Memory B cell (primary cell): ENCODE measurements at places on chromosomes 6 and 20.

DNA sequence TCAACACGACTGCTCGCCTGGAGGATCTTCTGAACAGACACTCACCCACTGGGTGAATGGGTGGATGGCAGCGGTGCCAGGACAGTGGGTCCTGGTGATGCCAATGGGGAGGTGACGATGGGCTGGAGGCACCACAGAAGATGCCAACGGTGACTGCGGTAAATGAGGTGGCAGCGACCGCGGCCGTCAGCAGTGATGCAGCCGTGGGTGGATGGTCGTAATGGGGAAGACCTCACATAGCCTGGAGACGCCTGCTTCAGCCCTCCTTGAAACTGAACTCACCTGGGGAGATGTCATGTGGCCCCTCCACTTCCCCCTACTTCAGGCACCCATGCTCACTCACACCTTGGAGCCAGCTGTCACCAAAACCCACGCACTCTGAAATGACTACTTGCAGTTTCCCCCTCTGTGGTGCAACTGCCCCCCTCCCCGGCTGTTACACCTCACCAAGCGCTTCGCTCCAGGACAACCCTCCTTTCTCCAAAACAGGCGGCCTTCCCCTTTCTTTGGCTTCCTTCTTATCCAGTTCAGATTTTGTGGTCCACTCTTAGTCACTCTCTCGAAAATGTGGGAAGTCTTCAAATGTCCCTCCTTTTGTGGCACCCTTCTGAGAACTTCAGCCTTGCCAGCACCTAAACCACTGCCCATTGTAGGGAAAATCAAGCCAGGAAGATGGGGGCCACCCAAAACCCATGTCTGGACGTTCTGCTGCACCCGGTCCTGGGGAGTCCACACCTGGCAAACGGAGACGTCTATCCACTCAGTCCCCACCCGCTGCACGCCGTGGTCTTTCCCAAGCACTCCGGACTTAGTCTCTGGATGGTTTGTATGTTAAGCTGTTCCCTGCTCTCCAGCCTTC lies 10.4 kb upstream of the ABHD16B start:
- H3K27ac ChIP-seq: peak overlapping the region; percentile 4
- DNase-seq: no peak
- H3K27me3 ChIP-seq: peaks cover 20% of the 10 kb centered on the region
- H3K4me1 ChIP-seq: peaks cover 10% of the 10 kb centered on the region
- H3K4me3 ChIP-seq: no peak overlapping the region
- H3K36me3 ChIP-seq: peaks cover 2% of the 10 kb centered on the region

- no peak overlapping the region for H3K27ac ChIP-seq
- peaks cover 2% of the 10 kb centered on the region for H3K27me3 ChIP-seq
- H3K4me1 ChIP-seq: peaks cover 3% of the 10 kb centered on the region
- no peak overlapping the region for H3K4me3 ChIP-seq
- H3K36me3 ChIP-seq: no peaks in the 10 kb centered on the region
These were observed 310.7 kb downstream of the EYA4 start for GRCh38 chr6:133551847-133552341.

DNA sequence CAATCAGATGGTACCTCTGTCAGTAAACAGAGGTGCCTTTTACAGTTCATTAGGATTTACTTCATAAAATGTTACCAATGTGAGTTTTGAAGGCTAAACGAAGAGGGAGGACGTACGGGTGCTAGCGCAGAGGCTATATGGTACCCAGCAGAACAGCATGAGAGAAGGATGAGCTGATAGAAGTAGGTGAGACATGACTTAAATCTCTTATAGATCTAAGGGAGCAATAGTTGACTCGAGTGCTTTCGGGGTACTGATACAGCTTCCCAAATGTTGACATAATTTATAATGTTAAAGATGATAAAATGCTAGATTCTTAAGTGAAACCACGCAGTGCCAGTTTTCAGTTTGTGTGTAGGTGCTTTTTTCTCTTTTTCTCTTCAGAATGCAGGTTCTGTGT lies 72.6 kb downstream of the HIVEP1 start:
- H3K27ac ChIP-seq: peak overlapping the region; percentile 73
- H3K36me3 ChIP-seq: peaks cover 1% of the 10 kb centered on the region
- no peaks in the 10 kb centered on the region for H3K27me3 ChIP-seq
- no peak for DNase-seq

DNA sequence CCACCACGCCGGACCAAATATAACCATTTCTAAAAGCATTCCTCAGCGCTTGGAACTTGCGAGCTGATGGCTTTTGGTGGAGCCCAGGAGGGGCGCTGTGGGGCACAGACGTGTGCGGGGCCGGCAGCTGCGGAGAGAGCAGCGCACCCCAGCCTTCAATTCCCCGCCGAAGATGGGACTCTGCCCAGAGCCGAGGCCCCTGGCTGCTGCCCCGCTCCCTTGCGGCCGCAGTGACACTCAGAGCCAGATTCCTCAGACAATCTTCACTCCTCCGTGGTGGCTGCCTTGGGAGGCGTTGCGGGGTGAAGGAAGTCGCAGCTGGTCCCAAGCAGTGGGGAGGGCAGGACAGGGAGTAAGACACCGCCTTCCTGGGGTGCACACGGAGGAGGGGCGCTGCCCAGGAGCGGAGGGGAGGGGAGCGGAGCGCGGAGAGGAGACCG lies 87.7 kb downstream of the TMEM242 start:
- no peaks in the 10 kb centered on the region for H3K36me3 ChIP-seq
- H3K27ac ChIP-seq: peak overlapping the region; percentile 20
- no peak for DNase-seq
- peaks cover 38% of the 10 kb centered on the region for H3K27me3 ChIP-seq
- H3K4me1 ChIP-seq: peaks cover 19% of the 10 kb centered on the region
- H3K4me3 ChIP-seq: peak overlapping the region; percentile 88

DNA sequence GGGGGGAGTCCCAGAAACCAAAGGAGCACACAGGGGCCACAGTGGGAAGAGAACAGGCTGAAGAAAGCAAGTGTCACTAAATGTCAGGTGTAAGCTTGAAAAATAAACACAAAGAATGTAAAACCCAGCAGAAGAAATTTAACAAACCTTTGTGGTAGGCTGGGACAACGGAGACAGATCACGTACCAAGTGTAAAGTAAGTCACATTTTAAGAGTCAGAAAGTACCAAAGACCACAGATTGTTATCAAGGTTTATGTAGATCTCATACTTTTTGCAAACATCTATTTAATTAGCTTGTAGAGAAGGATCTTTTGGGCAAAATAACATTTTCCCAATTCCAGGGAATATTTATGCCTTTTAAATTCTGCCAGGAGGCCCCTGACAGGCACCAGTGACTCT lies 1.6 kb downstream of the CLIC5 start:
- H3K4me1 ChIP-seq: peaks cover 39% of the 10 kb centered on the region
- peak overlapping the region; percentile 95 for H3K4me3 ChIP-seq
- H3K36me3 ChIP-seq: no peaks in the 10 kb centered on the region
- no peak for DNase-seq

GRCh38 chr6:44475417-44475778 lies 87.9 kb downstream of the CDC5L start:
- H3K27ac ChIP-seq: no peak overlapping the region
- no peak overlapping the region for H3K4me3 ChIP-seq
- no peak for DNase-seq
- H3K4me1 ChIP-seq: peaks cover 2% of the 10 kb centered on the region
- H3K36me3 ChIP-seq: no peaks in the 10 kb centered on the region

DNA sequence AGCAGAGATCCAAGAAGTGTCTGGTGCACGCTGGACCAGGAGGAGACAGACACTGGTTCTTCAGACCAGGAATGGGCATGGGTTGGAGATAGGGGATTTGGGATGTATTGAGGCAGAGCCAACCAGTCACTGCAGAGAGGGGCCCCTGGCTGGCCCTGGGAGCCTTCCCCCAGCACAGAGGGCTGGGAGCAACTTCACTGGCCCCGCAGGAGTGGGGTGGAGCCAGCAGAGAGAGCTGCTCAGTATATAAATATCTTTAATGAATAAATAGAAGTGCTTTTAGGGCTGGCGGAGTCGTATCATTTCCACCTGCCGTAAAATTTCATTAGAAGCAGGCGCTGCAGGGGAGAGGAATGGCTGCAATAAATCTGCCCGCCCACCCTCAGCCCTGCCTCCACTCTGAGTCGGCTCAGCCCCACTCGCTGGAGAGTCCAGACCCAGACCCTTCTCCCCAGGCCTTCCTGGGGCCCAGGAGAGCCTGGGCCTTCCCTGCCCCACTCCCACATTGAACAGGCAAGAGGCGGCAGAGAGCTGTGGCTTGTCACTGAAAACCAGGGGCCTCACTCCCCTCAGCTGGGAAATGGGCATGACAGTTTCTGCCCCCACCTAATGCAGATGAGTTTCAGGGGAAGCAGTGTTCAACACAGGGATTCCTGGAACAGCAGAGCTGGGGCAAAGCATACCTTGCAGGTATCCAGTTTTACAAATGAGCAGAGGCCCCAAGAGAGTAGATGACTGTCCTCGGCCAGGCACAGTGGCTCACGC lies 23.9 kb upstream of the VSTM2L start:
- H3K27me3 ChIP-seq: no peaks in the 10 kb centered on the region
- peaks cover 7% of the 10 kb centered on the region for H3K36me3 ChIP-seq
- H3K4me1 ChIP-seq: no peaks in the 10 kb centered on the region
- no peak overlapping the region for H3K27ac ChIP-seq
- H3K4me3 ChIP-seq: no peak overlapping the region

DNA sequence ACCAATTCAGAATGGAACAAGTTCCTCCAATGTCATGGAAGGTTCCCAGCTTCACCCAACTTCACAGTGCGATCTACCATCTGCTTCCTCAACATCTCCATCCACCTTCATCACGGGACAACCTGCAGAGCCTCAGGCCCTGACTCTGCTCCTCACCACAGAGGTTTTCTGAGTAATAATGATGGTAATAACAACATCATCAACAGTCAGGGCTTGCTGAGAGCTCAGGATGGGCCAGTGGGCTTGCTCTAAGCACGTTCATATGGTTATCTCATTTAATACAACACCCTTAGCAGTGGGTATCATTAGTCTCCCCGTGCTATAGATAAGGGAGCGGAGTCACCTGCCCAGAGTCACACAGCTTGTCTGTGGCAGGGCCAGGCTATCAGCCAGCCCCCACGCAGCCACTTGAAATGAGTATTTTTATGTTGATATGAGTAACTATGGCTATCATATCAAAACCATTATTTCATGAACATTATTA lies 38.6 kb downstream of the PREX1 start:
- H3K27me3 ChIP-seq: no peaks in the 10 kb centered on the region
- no peak overlapping the region for H3K27ac ChIP-seq
- no peak for DNase-seq
- H3K36me3 ChIP-seq: peaks cover 6% of the 10 kb centered on the region
- peak overlapping the region; percentile 8 for H3K4me3 ChIP-seq

GRCh38 chr6:95725344-95725743 lies 148.0 kb downstream of the MANEA start:
- no peak overlapping the region for H3K27ac ChIP-seq
- no peaks in the 10 kb centered on the region for H3K27me3 ChIP-seq
- no peak overlapping the region for H3K4me3 ChIP-seq
- no peaks in the 10 kb centered on the region for H3K4me1 ChIP-seq
- DNase-seq: no peak
- H3K36me3 ChIP-seq: no peaks in the 10 kb centered on the region

- H3K27ac ChIP-seq: no peak overlapping the region
- H3K36me3 ChIP-seq: no peaks in the 10 kb centered on the region
- peaks cover 5% of the 10 kb centered on the region for H3K27me3 ChIP-seq
- DNase-seq: no peak
These were observed 2.4 kb downstream of the CTCFL start for GRCh38 chr20:57522380-57523140.

GRCh38 chr6:88641178-88641903 lies 322.1 kb downstream of the RNGTT start:
- peaks cover 17% of the 10 kb centered on the region for H3K4me1 ChIP-seq
- DNase-seq: no peak
- peak overlapping the region; percentile 56 for H3K4me3 ChIP-seq

DNA sequence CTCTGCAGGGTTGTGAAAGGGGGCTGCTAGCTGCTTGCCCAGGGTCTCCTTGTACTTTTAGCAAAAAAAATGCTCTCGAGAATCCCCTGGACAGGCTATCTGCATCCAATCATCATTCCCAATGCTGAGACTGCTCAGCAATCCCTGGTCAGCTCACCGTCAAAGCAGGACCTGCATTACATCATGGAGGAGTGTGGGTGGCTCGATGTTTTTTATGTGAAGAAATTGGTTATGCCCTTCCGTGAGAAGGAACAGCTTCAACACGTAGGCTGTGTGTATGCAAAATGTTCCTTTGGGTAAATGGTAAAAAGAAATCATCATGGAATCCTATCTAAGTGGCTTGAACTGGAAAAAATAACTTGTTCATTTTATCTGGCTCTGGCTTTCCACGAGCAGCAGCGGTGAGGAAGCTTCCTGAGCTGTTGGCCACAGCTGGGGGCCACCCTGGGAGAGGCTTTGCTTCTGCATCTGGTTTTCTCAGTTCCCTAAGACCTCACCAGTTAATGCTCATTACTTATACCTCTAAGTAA lies 111.4 kb downstream of the FYN start:
- no peaks in the 10 kb centered on the region for H3K27me3 ChIP-seq
- H3K36me3 ChIP-seq: peaks cover 14% of the 10 kb centered on the region
- H3K27ac ChIP-seq: no peak overlapping the region
- peaks cover 59% of the 10 kb centered on the region for H3K4me1 ChIP-seq
- H3K4me3 ChIP-seq: peak overlapping the region; percentile 52

DNA sequence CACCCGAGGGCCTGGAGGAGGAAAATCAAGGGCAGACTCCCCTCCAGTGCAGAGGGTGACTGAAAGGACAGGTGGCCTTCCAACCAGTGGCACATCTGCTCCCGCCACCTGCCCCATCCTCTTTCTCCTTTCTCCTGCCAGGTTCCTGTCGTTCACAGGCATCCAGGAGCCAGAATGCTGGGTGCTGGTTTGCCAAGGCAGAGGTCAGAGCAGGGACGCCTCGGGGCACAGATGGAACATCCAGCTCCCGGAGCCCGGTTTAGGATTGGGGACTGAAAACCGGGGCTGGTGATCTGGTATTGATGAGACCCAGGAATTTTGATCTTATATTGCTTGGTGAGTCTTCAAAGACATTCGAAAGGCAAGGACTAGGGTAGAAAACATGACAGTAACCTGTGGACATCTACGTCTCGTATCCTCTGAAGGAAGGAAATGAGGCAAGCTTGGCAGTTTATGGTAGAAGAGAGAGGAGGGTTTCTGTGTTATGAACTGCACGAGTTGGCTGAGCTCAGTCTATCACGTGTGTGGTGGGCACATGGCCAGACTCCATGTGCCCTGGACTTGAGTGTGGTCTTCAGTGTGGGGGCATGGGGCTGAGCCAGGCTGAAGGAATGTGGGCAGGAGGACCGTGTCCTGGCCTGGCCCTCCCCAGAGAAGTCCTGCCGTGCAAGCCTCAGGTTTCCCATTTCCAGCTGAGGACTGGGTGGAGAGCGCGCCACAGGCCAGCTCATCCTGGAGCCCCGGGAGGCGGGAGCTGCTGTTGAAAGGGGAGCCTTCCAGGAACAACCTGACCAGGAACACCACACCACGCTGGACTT lies 74.2 kb downstream of the IRF4 start:
- no peaks in the 10 kb centered on the region for H3K36me3 ChIP-seq
- peaks cover 16% of the 10 kb centered on the region for H3K4me1 ChIP-seq
- no peak overlapping the region for H3K4me3 ChIP-seq
- DNase-seq: no peak
- peak overlapping the region; percentile 43 for H3K27ac ChIP-seq

GRCh38 chr6:116012471-116012949 lies 48.2 kb downstream of the FRK start:
- no peak overlapping the region for H3K27ac ChIP-seq
- peaks cover 19% of the 10 kb centered on the region for H3K4me1 ChIP-seq
- no peak for DNase-seq
- H3K27me3 ChIP-seq: no peaks in the 10 kb centered on the region
- no peak overlapping the region for H3K4me3 ChIP-seq

GRCh38 chr6:42025066-42025844 lies 25.1 kb upstream of the TAF8 start:
- H3K27ac ChIP-seq: peak overlapping the region; percentile 92
- peaks cover 19% of the 10 kb centered on the region for H3K36me3 ChIP-seq
- H3K27me3 ChIP-seq: no peaks in the 10 kb centered on the region
- peak overlapping the region; percentile 65 for H3K4me3 ChIP-seq
- peaks cover 65% of the 10 kb centered on the region for H3K4me1 ChIP-seq
